AG20443 (cell line): ENCODE measurements at places on chromosomes 1 and 21.

- DNase-seq: no peak
These were observed 141.0 kb upstream of the NGF start for GRCh38 chr1:115479055-115479482.

GRCh38 chr1:11649624-11650330 is 4.5 kb downstream of the FBXO2 start:
- no peak for DNase-seq

DNA sequence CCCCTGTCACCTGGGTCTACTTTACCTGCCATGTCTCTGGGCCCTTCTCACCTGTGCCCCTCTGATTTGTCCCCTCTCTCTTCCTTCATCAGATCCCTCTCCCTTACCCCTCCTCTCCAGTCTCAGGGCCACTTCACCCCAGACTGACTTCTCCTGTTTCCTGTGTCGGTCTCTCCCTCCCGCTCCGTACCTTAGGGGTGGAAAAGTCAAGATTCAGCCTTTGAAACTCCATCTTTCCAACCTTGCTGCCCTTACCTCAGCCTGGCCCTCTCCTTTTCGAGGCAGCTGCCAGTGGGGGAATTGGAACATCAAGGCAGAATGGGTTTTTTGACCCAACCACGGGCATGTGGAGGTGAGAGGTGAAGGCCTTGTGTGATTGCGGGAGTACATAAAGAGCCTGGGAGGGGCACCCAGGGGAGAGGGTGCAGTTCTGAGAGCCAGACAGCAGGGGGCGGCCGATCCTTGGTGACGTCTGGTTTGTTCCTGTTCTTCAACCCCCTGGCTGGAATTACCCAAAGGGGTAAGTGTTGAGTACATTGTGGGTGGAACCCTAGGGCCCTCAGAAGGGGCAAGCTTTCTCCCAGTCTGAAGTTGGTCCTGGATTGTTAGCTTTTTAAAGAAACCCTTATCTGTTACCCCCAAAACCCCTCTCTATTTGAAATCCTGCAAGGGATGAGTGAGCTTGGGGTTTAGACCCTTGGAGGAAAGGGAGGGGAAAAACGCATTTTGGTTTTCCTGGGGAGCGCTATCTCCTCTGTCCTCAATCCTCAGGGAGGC is 12.3 kb upstream of the DMBX1 start:
- peak; percentile 92 for DNase-seq

DNA sequence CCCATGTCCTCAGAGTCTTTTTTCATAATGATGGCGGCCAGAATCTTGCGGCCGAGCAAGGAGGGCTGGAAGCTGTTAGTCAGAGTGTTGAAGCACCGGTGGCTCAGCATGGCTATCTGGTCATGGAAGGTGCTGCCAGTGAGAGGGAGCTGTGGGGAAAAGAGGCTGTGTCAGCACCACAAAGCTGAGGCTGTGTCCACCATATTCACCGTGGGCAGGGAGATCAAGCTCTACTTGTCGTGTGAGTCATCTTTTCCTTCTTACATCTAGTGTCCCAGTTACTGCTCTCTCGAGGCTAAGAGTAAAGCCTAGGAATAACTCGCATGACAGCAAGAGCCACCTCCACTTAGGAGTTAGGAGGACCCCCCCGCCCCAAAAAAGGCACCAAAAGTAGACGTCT is 18.2 kb downstream of the ADAR start:
- DNase-seq: no peak

DNA sequence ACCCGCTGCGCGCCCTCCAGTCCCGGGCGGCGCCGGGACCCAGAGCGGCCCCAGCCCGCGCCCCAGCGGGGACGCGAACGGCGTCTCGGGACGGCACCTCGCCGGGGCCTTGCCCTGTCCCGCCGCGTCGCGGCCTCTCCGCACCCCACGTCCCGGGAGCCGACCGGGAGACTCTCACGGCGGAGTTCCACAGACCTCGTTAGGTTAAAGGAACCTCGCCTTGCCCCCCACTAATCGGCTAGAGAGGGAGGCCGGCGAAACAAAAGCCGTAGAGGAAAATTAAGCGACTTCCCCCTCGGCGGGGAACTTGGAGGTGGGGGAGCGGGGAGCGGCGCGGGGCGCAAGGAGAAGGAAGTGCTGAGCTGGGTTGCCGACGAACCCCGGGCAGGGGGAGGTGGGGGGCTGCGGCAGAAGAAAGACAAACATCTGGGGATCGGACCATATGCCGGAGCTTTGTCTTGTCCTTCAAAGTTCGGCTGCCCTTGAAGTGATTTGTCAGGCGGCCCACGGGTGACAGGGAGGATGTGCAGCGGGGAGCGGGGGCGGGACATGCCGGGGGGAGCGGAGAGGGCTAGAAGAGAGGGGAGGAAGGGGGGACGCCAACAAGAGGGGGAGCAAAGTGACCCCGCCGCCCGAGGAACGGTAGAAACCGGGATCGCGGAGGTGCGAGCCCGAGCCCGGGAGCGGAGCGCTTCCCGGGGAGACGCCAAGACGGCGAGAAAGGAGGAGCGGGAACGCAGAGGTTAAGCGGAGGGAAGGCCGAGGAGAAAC is 120.0 kb upstream of the RRP15 start:
- peak; percentile 33 for DNase-seq

GRCh38 chr1:38027201-38028104 is 14.9 kb downstream of the UTP11 start:
- no peak for DNase-seq

DNA sequence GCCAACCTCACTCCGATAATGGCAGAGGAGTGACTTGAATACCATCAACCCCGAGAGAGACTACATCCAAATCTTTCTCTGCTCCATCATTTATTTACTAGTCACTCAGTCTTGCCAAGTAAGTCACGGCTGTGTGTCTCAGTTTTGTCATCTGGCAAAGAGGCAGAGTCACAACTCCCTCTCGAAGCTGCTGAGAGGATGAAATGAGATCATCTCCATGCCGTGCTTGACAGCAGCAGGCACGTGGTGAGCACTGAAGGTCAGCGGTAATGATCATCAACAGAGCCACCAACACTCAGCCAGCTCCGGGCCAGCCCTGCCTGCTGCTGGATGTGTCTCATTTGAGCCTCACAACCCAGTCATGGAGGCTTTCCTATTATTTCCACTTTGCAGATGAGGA is 19.9 kb downstream of the ALDH4A1 start:
- DNase-seq: peak; percentile 84

GRCh38 chr1:188877668-188878067 is 1600.0 kb downstream of the BRINP3 start:
- DNase-seq: no peak

DNA sequence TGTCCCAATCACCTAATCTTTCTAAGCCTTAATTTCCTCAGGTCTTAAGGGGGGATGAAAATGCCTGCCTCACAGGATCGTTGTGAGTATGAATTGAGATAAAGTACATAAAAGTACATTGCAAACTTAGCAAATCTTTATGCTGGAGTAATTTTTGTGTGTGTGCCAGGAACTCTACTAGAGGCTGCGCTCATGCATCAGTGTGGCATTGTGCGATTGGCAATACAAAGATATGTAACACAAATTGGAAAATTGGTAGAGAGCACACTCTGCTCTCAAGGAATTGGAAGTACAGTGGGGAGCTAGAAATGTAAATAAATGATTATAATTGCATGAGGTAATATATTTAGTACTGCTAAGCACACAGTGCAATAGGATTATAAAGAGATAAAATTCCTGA is 398.3 kb downstream of the DUSP10 start:
- DNase-seq: no peak

- DNase-seq: no peak
These were observed 878.5 kb downstream of the USP25 start for GRCh38 chr21:16608209-16608830.
